Tongue (tissue), 3 donors: ENCODE measurements at places on chromosomes 2 and 18. TPM values are rescaled to one million over a fixed set of nuclear protein-coding genes. Genes with fewer than 3 reads are reported as not detected.

Gene VIT
- 23.1 TPM for total RNA-seq

Gene SERPINB5
- total RNA-seq = 25.3 TPM

Gene KCNG2
- total RNA-seq = not detected

DNA sequence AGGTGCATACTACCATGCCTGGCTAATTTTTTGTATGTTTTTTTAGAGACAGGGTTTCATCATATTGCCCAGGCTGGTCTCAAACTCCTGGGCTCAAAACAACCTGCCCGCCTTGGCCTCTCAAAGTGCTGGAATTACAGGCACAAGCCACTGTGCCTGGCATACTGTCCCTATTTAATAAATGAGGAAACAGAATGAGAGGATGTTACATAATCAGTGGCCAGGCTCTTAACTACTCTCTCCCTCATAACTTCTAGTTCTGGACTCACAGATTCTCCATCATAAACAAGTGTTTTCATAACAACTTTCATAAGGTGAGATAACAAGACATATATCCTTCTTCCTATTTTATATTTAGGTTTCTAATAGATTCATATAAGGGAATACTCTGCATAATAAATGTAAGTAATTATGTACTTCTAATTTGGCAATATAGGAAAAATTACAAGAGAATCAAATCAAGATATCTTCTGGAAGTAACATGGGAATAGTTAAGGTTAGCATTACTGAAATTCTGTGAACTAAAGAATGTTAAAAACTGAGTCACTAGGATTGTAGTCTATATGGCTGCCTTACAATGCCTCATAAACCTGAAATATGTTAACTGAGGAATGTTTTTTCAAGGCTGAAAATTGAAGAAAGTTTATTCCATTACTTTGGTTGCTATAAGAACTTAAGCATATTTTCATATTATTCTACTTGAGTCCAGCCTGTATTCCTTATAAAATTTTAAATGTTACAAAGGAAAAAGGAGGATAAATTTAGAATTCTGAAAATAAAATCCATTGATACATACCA, 71.3 kb downstream of the SLC25A12 start:
- DNase-seq = no peak

GRCh38 chr18:80232710-80233109, 14.6 kb downstream of the PARD6G start:
- no peak for DNase-seq

GRCh38 chr2:160125828-160126227, 63.4 kb upstream of the PLA2R1 start:
- no peak for DNase-seq

DNA sequence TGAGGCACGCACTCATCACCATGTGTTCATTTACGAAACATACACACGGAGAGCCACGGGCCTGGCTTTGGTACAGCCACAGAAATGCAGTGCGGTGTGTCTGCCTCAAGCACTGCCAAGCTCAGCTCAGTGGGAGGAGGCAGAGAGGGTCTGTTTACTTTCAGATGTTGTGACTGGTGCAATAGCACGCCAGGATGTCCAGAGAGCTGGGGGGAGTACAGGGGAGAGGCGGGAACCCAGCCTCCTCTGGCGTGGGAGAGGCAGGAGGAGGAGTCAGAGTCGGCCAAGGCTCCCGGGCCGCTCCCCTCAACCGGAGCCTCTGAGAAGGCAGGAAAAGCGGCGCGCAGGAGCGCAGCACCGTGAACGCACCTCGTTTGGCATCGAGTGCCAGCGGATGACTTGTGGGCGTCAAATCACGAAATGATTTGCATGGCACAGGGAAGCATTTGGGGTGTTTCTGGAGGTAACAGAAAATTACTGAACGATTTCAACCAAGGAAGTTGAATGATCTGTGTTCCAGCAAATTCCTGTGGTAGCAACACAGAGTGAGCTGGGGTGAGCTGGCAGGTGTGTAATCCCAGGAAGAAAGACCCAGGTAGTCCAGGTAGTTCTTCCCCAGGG, 143.0 kb downstream of the ZNF516 start:
- DNase-seq = peak; percentile 88
